ENCODE measurements at places on chromosomes 4 and X.
A peak's percentile ranks its signal among the peaks of the same experiment; 100 is the strongest.

GRCh38 chrX:123779908-123780396 is 47.1 kb upstream of the THOC2 start:
- no peak for DNase-seq

- no peak for DNase-seq
Observed at GRCh38 chr4:80150387-80151180, 46.7 kb upstream of the PRDM8 start.

DNA sequence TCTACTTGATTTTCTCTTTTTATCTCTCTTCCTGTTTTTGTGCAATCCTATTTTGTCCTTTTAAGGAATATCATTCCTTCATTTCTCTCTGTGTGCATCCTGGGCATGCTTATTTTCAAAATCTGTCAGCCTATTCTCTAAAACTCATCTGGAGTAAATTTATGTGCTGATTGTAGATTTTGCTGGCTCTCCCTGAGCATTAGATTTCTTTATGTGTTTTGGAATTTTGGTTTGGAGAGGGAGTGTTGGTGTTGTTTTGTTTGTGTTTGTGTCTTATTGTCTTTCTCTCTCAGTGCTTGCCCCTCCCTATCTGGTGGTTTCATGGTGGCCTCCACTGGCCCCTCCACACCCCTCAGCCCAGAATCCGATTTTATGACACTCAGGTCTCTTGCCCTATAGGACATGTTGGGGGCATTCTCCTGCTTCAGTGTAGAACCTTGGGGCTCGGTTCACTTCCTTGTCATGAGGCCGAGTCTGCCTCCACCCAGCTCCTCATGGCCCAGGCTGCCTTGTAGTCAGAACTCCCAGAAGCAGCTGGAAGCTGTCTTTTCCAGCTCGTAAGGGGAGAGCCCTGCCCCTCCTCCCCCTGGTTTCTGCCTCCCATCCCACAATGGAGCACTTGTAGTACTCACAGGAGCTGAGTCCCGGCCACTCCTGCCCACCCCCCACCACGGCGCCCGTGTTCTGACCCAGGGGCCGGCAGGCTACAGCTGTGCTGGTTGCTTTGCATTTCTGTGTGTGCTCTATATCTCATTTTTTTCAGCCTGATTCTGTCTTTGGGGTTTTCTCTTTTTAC is 24.5 kb upstream of the PJA1 start:
- DNase-seq = no peak

- no peak for DNase-seq
Observed at GRCh38 chr4:8641931-8642650, 49.5 kb downstream of the CPZ start.

GRCh38 chrX:10325611-10326010 is 168.8 kb downstream of the CLCN4 start:
- no peak for DNase-seq

DNA sequence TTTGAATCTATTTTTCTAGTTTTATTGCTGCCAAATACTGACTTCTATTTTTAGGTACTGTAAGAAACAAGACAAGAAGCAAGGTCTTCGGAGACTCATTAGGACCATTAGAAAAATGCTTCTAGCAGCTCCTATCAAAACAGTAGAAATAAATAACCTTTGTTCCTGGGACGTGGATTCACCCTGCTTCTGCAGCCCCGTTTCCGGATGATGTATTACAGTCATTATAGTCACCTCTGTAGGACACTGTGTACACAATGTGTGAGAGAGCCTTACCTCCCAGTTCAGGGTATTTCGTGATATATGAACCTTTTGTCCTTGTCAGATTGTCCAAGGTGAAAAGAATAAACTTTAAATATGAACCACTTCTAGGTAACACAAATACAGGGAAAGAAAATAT is 484.0 kb upstream of the TECRL start:
- no peak for DNase-seq

- no peak for DNase-seq
Observed at GRCh38 chrX:24574743-24575142, 72.4 kb downstream of the PCYT1B start.

GRCh38 chr4:119688446-119688845 is 59.8 kb upstream of the PDE5A start:
- no peak for DNase-seq

- no peak for DNase-seq
Observed at GRCh38 chr4:59676389-59676788, 1523.7 kb upstream of the ADGRL3 start.

DNA sequence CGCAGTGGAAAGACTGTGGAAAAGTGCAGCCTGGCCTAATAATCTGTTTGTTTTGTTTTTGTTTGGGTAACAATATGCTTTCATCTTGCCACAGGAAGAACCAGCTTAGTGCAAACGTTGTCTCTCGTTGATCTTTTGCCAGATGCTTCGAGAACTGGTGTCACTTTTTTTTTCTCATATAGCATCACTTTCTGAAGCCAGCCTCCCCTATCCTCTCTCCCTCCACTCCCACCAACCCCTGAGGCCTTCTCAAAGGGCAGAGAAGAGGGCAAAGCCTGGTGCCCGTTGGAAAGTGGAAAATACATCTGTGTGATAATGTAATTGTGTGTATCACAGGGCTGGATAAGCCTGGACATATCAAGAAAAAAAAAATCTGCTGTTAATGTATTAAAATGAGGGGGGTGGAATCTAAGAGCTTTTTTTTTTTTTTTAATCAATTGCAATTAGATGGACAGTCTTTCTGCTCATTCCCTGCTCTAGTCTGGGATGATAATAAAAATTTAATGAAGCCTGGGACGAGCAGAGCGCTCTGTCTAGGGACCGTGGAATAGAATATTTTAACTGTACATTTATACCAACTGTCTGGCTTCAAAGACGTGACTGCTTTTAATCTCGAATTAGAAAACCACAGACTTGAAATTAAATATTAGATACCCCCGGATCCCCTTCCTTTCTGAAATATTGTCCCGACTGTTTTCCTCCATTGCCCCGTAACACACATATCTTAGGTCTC is 8.1 kb downstream of the POU4F2 start:
- DNase-seq = no peak

GRCh38 chr4:130092187-130093015 is 996.4 kb downstream of the C4orf33 start:
- DNase-seq = no peak

DNA sequence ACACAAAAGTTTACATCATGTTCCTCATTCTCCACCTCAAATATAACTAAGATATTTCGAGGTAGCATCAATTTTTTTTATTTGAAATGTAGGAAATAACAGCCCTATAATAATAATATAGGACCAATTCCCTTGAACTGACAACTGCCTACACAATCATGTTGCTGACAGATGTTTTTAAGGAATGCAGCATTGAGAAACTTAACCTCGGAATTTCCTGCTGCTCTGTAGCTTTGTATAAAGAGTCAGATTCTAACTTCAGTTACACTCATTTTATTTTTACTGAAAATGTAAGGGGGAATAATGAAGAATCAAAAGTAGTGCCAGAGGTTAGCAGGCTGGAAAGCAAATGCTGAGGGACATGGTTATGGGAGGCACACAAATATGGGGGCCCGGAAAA is 235.8 kb downstream of the RBMX2 start:
- DNase-seq = no peak

DNA sequence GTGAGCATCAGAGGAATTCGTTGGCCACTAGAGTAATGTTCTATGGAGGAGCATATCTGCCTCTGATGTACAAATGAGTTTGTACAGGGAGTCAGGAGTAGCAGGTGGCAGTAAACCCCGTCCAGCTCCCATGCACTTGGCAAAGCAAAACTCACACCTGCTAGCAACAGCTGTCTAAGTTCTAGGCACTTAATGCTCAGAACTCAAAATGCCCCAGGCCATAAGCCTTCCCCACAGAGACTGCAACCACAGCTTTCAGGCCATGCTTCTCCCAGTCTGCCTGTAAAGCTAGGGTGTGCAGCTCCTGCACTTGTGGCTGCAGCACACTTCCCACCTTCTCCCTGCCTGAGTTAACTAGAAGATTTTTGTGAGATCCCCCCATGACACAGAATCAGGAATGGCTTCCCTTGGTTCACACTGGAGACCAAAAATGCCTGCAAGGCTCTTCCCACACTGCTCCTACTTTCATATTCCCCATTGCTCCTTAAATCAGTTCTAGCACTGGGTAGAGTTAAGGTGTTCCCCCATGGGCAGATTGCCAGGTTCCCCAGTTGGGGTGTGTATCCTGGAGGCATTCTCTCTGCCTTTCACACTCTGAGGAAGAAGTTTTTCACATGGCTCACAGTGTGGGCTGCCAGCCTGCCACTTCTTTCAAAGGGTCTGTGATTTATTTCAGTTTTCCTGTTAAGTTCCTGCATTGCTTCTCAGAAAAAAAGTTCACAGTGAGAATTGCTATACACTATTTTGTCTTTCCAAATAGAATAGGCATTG is 189.9 kb downstream of the STPG2 start:
- no peak for DNase-seq

GRCh38 chr4:5524446-5525299 is 183.7 kb downstream of the EVC2 start:
- DNase-seq = no peak

GRCh38 chrX:46178763-46179162 is 366.5 kb downstream of the ZNF674 start:
- DNase-seq = no peak

DNA sequence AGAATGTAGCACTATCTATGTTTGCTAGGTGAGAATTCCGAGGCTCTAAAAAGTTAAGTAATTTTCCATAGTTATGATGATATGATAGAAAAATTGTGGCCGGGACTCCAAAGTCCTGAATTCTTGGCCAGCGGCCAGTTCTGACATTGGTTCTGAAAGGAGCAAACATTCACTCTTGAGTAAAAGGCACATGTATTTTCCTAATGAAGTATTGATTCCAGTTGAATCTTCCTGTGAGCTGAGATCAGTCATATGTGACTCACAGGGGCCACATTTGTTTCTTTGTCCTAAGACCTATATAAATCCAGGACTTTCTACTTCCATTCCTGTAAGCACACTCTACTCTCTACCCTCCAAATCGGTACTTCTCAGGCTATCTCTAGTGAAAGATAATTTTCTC is 349.9 kb downstream of the BMPR1B start:
- DNase-seq = no peak

- DNase-seq = no peak
Observed at GRCh38 chr4:8461616-8462015, 21.0 kb downstream of the TRMT44 start.

DNA sequence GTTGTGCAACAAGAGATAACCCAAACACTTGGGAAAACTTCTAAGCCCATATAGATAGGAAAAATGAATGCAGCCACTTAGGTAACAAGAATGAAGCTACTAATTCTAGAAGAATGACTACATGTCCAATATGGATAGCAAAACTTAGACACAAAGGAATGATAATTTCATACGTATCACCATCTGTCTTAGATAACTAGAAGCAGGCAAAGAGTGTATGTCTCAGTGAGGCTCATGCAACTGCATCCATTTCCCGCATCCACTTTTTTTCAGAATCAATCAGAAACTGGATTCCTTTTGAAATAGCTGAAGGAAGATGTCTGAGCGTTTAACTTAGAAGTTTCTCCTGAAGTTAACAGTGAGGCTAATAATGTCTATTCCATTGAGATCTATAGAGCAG is 408.7 kb upstream of the PITX2 start:
- DNase-seq = no peak

- no peak for DNase-seq
Observed at GRCh38 chr4:79233820-79234219, 92.0 kb downstream of the NAA11 start.

GRCh38 chr4:41507291-41507947 is 30.5 kb upstream of the LIMCH1 start:
- no peak for DNase-seq

DNA sequence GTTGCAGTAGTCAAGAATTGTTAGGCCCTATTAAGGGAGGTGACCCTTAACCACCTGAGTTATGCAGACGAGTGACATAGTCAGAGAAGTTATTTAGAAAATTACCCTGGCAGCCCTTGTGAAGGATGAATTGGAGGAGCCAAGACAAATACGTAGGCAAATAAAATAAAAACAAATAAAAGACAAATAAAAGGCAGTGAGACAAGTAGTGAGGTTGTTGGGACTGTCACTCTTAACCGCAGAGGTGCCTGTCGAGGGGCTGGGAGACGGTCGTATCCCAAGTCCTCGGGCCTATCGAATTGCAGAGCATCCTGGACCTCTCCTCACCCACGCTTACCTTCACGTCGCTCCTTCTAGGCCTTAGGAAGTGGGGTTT is 58.0 kb upstream of the ZC4H2 start:
- DNase-seq = no peak

DNA sequence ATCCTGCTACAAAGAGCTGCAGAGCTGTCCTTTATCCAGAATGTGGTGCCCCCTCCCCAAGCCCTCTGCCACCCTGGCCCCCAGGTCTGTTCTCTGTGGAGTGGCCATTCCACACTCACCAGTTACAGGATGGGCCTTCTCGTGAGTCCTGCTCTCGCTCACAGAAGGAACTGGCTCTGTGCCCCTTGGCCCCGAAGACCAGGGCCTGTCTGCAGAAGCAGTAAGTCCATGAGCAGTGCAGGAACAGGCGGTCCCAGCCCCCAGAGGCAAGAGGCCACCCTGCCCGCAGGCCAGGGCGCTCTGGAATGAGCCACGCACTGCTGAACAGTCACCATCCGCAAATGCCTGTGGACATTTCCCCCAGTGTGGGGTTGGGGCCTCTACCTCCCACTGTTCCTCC is 92.2 kb downstream of the DCTD start:
- DNase-seq = no peak

GRCh38 chrX:1466971-1467561 is 14.4 kb upstream of the ASMTL start:
- peak; percentile 39 for DNase-seq

GRCh38 chrX:39935411-39936064 is 162.2 kb downstream of the BCOR start:
- DNase-seq = no peak

- DNase-seq = no peak
Observed at GRCh38 chrX:120310861-120311726, at the start of gene TMEM255A. Gene TMEM255A, minus strand, starts transcription at chrX:120311461. Its CDS starts 152 bp downstream, at chrX:120311309.

- no peak for DNase-seq
Observed at GRCh38 chr4:88005076-88005475, 2.4 kb upstream of the PKD2 start.

GRCh38 chr4:141843136-141843535 is 206.8 kb downstream of the IL15 start:
- no peak for DNase-seq

GRCh38 chr4:86250619-86251018 is 109.2 kb downstream of the MAPK10 start:
- no peak for DNase-seq

DNA sequence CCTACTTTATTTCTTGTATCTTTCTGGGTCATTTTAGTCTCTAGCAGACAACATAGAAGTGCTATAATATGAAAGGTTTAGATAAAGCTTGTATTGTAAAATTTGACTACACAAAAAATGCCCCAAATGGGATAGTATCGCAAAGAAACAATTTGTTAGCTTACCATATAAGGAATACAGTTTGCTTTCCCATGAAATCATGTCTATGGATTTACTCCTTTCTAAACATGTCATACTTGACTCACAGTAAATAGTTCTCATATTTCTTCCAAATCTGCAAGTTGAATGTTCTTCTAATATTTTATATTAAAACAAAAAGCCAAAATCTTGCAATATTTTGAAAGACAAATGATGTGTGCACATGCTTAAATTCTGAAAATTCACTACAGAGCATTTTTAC is 103.9 kb downstream of the PPA2 start:
- no peak for DNase-seq
